ENCODE measurements at places on chromosomes 1 and 21.

DNA sequence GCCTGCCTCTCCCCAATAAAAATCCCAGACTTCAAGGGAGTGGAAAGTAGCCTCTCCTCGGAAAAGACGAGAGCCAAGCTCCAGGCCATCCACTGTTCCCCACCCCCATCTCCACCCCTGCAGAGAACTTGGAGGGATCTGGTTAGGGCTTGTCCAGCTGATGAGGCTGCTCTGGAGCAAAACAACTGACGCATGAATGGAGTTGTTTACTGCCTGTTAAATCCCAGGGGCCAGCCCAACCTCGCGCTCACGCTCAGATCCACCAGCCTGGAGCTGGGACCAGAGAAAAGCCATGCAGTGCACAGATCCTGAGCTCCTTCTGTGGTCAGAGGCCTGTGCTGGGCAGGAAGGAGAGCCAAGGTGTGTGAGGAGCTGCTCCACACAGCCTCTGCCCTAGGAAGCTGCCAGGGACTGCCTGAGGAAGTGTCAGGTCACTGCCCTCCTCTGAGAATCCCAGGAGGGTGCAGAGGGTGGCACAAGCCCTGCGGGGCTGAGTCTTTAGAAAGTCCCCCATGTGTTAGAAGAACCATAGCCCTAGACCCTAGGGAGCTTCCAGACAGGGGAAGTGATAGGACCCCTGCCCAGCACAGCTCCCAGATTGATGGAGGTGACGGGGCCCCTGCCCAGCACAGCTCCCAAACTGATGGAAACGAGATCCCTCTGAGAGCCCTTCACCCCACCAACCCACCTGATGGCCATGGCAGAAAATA is 109.0 kb upstream of the IPO9 start:
- no peak for DNase-seq

DNA sequence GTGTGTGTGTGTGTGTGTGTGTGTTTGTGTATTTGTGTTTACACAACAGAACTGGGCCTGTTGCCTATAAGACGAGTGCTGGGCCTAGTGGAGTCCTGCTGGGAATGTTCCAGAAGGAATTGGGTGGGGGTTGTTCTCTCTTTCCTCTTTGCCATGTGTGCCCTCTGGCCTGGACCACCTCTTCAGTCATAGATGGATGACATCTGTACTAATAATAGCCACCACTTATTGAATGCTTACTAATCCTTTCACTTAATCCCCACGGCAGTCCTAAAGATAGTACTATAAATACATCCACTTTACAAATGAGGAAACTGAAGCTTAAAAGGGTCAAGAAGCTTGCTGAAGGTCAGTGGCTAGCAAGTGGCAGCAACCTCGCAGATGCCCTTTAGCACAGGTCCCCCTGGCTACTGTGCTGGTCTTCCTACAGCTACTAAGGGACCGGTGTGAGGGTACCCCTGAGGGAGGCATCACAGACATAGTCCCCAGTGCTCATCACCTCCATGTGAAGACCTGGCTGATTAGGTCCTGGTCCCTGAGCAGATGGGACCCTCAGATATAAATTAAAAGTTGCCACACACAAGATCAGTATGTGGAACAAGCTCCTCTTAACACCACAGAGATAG is 55.2 kb upstream of the KIF1B start:
- DNase-seq: no peak

DNA sequence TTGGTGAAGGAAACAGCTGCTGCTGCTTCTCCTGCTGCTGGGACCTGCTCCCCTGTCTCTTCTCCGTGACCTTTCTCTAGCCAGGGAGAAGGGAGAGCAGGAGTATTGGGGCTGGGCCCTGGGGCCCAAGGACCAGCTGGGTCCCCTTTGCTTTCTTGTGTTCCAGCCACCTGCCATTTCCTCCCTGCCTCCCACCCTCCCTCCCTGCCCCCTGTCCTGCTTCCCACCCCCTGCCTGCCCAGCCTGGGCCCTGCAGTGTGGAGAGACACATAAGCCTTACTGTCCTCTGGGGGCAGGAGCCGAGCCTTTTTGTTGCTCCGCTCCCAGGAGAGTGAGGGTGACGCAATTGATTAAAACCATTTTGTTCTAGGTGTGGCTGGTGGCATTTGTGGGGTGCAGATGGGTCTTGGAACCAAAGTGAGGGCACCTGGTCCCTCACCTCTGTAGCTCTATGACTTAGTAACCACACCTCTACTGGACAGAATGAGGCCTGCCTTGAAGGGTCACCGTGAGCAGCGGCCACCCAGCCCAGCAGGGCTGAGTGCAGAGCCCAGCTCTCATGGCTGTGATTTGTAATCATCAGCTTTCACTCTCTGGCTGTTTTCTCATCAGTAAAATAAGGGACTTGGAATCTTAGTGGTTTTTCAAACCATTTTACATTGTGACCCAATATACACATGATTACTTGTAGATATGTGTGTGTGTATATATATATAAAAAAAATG is 13.9 kb upstream of the TMEM222 start:
- DNase-seq: no peak

DNA sequence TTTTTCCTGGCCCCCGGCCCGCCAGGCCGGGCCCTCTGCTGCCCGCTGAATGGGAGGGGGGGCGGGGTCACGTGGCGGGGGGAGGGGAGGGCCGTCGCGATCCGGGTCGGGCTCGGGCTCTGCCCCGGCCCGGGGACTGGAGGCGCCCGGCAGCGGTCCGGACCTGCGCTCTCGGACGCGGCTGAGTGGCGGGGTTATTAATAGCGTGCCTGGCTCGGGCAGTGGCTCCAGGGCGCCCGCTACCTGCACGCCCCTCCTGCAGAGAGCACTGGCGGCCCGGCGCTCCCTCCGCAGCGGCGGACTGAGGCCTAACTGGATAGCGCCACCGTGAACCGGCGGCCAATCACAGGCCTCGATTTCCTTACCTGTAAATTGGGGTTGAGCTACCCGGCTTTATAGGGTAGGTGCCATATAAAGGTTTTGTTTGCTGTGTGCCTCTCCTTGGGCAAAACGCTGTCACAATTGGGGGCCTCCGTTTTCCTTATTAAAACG is 28.1 kb downstream of the AHDC1 start:
- DNase-seq: peak; percentile 16

DNA sequence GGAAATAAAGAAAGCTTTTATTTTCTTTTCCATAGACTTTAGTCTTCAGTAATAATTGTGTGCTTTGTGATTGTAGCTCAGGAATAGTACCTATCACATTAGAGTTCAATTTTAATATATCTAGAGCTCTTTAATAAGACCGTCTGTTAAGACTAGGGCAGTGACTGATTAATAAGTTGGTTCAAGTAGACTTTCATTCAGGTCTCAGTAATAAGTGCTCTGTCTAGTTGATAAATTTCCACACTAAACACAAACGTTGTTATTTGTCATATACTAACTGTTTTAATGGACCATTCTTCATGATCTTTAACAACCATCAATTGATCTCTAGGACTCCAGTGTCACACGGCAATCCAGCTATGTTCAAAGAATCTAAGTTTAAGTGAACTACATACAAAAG is 474.5 kb upstream of the ADGRL2 start:
- DNase-seq: no peak

- DNase-seq: no peak
Measured at GRCh38 chr1:182670032-182670749, 14.2 kb downstream of the RGS8 start.

DNA sequence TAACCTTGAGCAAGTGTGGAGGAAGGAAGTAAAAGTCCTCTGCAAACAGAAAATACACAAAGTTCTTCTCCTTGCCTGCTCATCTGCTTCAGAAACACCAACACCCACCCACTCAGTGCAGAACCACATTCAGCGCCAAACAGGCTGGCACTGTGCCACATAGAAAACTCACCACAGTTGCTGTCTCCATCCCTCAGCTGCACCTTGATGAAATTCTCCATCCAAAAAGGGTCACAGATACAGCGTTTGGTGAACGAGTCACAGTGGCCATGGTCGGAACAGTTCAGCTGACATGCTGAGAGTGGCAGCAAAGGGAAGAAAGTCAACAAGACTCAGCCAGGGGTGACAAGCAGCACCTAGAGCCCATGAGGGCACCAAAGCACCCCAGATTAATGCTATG is 114.5 kb downstream of the KIAA0319L start:
- DNase-seq: peak; percentile 40

GRCh38 chr1:162371611-162372010 is 5.0 kb downstream of the SPATA46 start:
- no peak for DNase-seq

DNA sequence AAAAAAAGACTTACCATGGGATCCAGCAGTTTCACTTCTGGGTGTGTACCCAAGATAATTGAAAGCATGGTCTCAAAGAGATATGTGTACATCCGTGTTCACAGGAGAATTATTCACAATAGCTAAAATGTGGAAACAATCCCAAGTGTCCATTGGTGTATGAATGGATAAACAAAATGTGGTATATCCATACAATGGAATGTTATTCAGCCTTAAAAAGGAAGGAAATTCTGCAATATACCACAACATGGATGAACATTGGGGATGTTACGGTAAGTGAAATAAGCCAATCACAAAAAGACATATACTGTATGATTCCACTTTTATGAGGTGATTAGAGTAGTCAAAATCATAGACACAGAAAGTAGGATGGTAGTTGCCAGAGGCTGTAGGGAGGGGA is 7.0 kb upstream of the TUT4 start:
- no peak for DNase-seq

DNA sequence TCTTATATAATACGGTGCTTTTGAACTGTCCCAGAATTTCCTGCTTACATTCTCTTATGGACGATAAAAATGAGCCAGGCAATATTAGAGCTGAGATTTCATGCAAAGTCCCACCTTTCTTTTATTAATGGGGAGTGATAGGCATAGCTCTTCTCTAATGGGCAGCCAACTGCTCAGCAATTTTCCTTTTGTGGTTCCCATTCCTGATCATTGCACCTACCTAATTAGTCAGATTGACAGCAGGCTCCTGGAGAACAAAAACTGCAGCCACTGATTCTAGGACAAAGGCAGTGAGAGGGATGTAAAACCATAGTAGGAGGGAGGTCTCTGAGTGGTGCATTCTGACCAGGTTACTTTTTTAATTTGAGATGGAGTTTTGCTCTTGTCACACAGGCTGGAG is 110.4 kb downstream of the UCK2 start:
- no peak for DNase-seq

DNA sequence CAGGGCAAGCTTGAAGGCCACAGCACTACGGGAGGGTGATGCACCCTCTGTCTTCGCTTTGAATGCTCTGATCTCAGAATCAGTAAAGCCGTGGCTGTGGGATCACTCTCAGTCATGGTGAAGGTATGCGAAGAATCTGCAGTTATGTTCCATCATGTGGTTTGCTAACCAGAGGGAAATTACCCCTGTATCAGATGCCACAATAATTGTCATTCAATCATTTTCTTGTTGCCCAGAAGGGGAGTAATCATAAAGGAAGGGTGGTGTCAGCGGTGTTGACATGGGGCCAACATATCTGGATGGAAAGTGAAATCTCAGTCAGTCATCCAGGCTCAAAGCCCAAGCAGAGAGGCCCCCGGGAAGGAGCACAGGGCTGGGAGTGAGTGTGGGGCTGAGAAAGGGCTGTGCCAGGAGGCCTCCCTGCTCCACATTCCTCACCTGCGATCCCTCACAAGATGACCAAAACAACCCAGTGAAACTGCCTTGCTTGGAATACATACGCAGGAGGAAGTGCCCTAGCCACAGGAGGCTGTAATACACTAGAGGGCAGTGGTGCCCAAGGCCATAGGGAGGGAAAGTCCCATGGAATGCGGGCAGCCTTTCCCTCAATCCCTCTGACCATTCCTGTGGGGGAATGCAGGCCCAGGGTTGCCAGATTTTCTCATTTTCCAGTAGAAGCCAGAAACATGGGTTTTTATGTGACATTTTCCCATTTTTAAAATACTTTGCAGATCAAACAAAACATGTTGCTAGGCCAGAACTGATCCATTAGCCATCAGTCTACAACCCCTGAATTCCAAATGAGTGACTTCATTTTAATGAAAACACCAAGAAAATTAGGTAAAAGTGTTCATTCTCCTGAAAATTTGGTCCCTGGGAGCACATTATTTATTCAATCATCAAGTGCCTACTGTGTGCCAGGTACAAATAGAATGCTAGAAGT is 95.7 kb upstream of the VANGL1 start:
- DNase-seq: no peak

GRCh38 chr1:31792541-31792940 is 23.3 kb downstream of the SPOCD1 start:
- DNase-seq: no peak

DNA sequence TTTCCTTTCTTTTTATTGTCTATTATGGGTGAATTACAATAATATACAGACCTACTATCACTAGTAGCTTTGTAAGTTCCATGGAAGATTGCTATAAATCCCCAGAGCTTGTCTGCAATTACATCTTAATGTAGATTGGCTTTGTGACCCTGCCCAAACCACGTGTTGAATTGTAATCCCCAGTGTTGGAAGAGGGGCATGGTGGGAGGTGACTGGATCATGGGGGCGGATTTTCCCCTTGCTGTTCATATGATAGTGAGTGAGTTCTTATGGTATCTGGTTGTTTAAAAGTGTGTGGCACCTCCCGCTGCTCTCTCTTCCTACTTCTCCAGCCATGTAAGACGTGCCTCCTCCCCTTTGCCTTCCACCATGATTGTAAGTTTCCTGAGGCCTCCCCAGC is 34.9 kb upstream of the CDC42BPA start:
- no peak for DNase-seq

DNA sequence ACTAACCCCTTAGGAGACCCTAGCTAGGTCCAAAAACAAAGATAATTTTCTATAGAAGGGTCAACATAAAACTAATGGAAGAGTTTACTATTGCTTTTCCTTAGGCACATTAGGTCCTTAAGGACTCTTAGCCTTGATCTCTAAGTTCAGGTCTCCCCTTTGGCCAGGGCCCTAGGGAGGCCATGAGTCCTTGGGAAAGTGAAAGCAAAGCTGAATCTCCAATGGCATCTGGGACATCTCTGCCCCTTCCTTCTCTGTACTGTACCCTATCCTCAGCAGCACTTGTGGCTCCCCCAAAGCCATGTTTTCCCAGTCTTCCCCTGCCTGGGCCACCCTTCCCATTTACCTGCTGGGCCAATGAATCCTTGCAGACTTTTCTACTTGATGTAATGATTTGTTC is 14.3 kb downstream of the IER5 start:
- no peak for DNase-seq

DNA sequence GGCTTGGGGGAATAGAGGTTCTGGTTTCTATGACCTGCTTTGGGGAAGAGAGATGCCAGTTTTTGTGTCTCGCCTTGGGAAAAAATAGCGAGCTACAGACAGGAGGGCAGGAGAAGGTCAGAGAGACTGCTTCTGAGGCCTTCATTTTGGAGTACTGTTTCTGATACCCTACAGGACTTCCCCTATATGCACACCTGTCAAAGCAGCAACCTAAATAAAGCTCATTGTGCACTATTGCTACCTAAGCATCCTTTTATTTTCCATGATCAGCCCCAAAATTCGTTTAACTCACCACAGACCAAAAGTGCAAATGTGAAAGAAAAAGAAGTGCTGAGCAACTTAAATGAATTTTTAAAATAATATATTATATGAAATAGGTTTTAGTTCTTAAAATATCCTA is 145.6 kb upstream of the CHRM3 start:
- no peak for DNase-seq
